Urinary bladder (tissue), 4 donors: ENCODE measurements at places on chromosomes 11 and 22. TPM values are rescaled to one million over a fixed set of nuclear protein-coding genes. Genes with fewer than 3 reads are reported as not detected.

Gene UPK2
- total RNA-seq, result 38.2 TPM

GRCh38 chr11:81869351-81870065 lies 864.2 kb downstream of the FAM181B start:
- no peak for DNase-seq

GRCh38 chr11:11442791-11443190 lies 89.7 kb upstream of the CSNK2A3 start:
- DNase-seq, result no peak

DNA sequence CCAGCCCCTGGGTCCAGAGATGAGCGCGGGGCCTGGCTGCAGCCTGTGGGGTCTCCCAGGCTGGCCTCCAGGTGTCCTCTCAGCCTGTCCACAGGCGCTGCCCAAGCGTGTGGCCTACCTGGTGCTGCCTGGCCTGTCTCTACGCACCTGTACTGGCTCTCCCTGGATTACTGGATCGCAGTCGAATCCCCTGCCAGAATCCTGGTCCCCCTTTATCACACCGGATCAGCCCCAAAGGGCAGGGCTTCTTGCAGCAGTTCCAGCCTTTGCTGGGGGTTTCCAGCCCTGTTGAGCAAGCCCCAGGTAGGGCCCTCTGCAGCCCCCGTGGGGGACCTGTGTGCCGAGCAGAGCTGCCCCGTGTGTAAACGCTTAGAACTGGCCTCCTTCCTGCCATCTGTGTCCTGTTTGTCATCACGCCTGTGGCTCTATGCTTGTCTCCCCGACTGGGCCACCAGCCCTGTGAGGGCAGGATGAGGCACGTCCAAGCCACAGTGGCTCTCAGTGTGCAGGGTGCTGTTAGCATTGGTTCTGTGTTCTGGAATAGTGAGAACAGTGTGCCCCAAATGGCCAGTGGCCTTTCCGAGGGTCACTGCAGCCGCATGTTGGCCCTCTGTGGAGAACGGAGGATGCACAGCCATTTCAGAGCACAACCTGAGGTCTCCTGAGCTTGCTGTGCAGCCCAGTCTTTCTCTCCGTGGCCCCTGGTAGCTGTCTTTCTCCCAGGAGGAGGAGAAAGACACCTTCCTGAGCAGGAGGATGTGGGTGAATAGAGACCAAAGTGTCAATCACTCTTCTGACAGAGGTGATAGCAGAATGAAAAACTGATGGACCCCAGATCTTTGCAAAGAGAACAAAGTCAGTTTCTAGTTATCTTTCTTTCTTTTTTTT lies 13.9 kb upstream of the TXNRD2 start:
- no peak for DNase-seq

DNA sequence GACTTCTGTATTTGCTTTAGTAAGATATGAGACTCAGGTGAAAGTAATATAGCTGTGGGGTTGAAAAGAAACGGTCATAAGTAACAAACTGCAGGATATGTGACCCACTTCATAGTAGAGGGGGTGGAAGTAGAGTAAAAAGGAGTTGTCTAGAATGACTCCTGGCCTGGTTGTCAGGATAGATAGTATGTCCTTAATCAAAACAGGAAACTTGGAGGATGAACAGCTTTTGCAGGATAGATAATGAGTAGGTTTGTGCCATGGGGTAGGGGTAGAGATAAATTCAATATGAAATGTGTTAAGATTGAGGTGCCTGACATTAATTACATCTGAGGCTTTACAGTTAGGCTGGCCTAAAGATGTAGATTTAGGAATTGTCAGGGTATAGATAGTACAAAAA lies 47.0 kb upstream of the B3GNT6 start:
- no peak for DNase-seq
